Naive thymus-derived CD4-positive, alpha-beta T cell (primary cell): ENCODE measurements at places on chromosomes 11 and 22.

DNA sequence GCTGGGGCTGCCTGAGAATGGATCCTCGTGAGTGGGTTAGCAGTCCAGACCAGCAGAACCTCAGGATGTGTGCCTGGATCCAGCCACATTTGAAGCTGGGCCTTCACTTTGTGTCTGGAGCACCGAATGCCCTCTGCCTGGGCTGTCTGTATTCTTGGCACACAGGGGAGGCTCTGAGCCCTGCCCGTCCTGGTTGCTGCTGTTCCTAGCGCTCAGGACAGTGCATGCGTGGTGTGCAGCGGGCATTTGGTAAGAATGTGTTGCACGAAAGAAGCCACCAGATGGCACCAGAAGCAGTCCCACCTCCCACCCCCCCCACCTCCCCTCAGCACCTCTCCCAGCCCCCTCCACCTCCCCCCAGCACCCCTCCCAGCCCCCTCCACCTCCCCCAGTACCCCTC, 4.1 kb upstream of the MAPK11 start:
- peak; percentile 42 for DNase-seq

DNA sequence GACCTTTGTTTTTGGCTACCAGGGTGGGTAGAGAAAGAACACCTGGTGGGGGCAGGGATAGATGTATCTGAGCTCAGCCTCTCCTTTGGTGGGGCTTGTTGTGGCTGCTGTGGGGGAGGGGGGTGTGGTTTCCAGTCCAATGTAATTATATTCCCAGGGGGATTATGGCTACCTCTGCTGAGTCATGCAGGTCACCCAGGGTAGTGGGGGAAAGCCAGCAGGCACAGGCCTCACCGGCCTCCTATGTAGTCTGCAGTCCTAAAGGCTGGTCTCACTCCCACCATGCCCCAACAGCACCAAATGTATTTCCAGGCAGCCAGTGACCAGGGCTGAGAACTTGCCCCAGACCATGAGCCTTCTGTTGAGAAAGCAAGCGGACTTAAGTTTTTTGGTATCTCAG, 119.6 kb downstream of the DYNC2H1 start:
- no peak for DNase-seq

DNA sequence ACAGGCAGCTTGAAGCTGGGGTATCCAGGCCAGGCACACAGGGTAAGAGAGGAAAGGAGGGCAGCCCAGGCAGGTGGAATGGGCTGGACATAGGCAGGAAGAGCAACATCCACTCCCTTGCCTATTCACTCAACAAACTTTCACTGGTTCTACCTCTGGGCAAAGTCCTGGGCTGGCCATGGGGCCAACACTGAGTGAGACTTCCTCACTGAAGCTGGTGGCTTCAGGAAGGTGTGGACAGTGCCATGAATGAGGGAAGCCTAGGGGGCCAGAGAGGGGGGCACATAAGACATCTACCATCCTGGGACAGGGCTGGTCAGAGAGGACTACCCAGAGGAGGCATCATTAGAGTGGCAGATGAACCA, 44.9 kb upstream of the TCF20 start:
- DNase-seq: no peak

DNA sequence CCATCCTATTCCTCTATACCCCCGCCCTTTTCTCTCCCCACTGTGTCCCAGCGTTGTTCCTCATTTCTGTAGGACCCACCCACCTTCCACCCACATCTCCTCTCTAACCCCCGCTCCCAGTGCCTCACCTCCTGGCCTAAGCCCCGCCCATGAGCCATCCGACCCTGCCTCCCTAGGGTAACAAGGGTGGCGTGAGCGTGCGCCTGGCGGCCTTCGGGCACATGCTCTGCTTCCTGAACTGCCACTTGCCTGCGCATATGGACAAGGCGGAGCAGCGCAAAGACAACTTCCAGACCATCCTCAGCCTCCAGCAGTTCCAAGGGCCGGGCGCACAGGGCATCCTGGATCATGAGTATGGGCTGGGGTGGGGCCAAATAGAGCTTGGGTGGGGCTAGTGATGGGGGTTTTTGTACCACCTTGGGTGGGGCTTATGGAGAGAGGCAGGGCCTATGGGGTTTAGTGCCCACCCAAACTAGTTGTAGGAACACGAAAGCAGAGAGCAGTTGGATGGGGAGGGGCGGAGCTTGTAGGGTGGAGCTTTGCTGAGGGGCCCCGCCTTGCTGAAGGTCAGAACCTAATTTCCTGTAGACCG, 4.5 kb downstream of the INPP5J start:
- DNase-seq: no peak

- no peak for DNase-seq
Measured at GRCh38 chr22:24423519-24424000, 3.8 kb upstream of the ADORA2A start.

DNA sequence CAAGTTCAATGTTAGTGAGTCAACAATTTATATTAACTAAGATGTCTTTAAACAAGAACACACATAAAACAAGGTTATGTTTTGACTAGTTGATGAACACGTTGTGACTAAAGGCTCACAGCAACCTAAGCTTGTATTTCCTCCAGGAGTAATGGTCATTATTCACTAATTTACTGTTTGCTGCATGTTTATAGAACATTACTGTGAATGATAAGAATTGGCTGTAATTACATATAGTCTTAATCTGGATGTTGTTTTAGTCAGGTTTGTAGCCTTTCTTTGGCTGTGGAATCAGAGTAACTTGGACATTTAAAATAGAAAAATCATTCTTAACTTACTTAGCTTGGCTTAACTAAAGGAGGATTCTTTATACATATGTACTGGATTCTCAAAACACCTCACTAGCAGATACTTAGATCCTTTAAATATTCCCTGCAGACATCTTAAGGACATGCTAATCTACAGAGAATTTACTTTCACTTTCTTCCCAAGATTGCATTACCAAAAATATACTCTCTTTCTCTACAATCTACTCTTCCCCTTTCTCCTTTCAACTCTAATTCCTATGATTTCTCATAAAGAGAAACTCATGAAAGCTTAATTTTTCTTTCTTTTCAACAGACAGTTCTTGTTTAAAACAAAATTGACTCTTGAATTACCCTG, 319.7 kb upstream of the CTSC start:
- no peak for DNase-seq

GRCh38 chr11:47538741-47539565, 14.0 kb downstream of the CELF1 start:
- no peak for DNase-seq

GRCh38 chr11:6563121-6563619, 40.2 kb downstream of the RRP8 start:
- DNase-seq: no peak

DNA sequence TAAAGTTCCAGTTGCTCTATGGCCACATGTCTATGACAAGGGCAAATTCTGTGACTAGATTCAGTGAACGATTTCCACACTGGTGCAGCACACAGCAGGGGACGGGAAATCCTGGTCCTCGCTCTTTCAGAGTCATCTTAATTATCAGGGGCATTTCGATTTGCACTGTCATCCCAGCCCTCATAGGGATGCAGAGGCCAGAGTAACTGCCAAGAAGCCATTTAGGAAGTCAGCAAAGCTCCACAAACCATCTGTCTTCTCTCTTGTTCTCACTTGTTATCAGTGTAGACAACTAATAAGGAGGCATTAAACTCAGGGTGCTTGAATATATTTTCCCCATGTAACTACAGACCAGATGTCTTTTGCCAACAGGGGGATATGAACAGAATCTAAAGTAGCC, 151.7 kb downstream of the STK33 start:
- DNase-seq: no peak

- DNase-seq: no peak
Measured at GRCh38 chr11:18046116-18046777, at the start of gene TPH1. TPH1 (minus strand) TSS chr11:18046269; CDS start chr11:18040762, 5,507 bp downstream.

- DNase-seq: no peak
Measured at GRCh38 chr22:42786606-42787356, 66.1 kb upstream of the A4GALT start.

DNA sequence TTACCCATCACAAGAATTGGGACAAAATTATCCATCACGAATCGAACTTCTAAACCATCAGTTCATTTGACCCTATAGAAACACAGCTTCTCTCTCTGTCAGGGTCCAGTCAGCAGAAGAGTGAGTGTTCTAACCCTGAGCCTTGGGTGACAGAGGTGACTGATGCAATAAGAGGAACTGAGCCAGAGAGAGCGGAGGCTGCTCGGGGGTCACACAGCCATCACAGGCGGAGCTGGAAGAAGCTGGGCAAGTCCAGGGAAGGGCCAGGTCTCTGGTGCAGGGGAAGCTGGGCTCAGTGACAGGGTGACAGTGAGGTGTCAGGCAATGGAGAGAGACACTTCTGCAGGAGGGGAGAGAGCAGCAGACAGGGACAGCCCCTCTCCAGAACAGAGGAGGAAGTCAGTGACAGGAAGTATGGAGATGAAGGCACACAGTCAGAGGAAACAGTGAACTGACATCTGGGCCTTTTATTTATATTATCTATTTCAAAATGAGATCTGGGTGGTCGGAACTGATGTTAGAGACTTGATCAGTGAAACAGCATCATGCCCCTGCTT, 184.0 kb upstream of the TBCEL start:
- DNase-seq: no peak

- DNase-seq: no peak
Measured at GRCh38 chr22:42945736-42946135, 69.2 kb downstream of the PACSIN2 start.

GRCh38 chr11:45880772-45881570, 4.5 kb upstream of the MAPK8IP1 start:
- no peak for DNase-seq

DNA sequence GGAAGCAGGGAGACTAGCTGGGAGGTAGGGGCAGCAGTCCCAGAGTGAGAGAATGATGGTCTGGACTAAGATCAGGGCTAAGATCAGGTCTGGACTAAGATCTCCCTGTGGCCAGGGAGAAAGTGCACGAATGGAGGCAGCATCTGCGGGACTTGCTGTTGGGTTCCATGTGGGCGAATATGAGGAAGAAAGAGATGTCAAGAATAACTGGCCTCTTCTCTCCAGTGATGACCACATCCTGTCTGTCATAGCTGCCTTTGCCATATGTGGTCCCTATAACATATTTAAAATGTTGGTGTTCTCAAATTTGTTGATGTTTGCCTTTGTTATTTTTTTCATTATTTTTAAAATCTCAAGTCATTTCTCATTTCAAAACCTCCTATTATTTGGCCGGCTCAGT, 27.4 kb upstream of the CXCR5 start:
- DNase-seq: no peak

DNA sequence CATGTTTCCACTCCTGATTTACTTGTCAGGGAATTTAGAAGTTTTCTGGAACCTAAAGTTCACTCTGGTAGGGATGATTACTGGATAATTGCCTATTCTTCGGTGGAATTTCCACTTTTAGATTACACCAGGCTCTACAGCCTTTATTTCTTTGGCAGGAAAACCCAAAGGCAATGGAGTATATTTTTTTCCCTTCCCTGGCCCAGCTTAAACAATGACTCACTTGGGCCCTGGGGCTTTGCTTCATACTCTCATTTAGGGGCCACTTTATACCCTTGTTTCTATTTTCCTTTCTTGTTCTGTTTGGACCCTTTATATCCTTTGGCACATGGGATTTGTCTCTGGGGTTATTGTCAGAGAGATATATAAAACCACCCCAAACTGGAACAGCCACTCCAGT, 114.7 kb downstream of the CSTPP1 start:
- DNase-seq: no peak

- no peak for DNase-seq
Measured at GRCh38 chr11:72008728-72009127, 10.0 kb downstream of the IL18BP start.

GRCh38 chr22:49323751-49324415, 503.8 kb downstream of the BRD1 start:
- DNase-seq: no peak

- DNase-seq: no peak
Measured at GRCh38 chr11:36453678-36454077, 56.4 kb downstream of the TRAF6 start.

DNA sequence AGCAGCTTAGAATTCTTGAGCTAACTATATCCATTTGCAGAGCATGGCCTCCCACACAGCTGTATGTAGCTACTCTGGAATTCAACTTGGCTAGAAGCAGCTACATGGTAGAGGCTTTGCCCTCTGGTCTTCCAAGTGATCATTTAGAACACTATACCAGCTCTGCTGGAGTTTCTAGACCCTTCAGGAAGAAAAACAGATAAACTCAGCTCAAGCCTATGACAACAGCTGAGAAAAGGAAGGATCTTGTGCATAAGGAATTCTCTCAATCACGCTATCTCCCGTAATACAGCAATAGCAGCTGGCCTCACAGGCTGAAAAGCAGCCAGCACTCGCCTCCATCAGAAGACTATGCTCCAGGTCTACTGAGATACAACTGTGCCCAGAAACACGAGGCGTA, 50.6 kb upstream of the APOA1 start:
- no peak for DNase-seq

GRCh38 chr11:70072861-70073755, 5.0 kb upstream of the ANO1 start:
- DNase-seq: no peak

DNA sequence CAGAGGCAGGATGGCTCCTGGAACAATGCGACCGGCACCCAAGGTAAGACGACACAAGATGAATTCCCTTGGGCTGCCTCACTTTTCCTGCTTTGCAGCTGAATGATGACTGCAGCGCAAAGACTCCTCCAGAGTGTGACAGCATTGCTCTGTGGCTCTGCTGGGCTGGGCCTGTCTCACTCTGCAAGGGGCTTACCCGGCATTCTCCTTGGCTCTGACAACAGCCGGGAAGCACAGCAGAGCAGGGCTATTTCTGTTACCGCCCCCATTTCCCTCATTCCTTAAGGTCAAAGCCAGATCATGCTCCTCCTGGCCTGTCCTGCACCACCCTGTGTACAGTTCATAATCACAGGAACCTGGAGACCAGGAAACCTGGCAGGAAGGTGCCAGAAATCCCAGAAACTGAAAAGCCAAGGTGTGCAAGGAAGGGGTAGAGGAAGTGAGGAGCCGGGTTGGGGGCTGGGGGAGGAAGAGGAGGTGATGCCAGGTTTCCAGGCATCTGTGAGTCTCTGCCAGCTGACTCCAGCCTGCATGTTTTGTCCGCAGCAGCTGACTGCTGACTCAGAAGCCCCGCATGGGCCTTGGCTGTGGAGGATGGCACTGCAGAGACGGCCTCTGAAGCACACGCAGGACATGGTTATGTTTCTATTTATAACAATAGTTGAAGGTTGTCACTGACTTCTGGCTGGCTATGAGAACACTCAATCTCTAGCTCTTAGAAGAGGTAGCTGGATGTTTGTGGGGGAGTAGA, 113.6 kb downstream of the MICAL3 start:
- DNase-seq: no peak

DNA sequence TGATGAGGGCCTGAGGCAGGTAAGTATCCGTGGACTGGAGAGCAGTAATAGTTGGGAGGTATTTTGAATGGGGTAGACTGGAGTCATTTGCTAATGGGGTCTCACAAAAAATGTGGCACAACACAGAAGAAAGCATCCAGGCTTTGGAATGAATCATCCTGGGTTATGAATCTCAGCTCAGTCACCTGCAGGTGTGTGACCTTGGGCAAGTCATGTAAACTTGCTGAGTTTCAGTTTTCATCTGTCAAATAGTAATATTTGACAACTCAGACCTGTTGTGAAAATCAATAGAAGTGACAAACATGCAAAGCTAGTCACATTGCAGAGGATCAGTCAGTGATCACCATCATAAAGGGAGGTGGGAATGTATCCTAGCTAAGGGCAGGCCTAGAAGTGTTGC, 232.0 kb upstream of the TENM4 start:
- DNase-seq: no peak

- no peak for DNase-seq
Measured at GRCh38 chr22:44686873-44687600, 15.0 kb upstream of the PRR5 start.
